ENCODE measurements at places on chromosomes 13 and 19. TPM values are rescaled to one million over a fixed set of nuclear protein-coding genes. Genes with fewer than 3 reads are reported as not detected.

CBY2 gene
- total RNA-seq, result not detected

ZNF43 gene
- 29.9 TPM for total RNA-seq

ZNF285 gene
- total RNA-seq, result 0.07 TPM

PCP2 gene
- 0.34 TPM for total RNA-seq

MAST1 gene
- total RNA-seq, result 1.4 TPM

GRCh38 chr13:45658586-45659235 is 43.2 kb upstream of the ERICH6B start:
- H3K27me3 ChIP-seq, result no peaks in the 10 kb centered on the region
- H3K4me3 ChIP-seq, result no peak overlapping the region
- DNase-seq, result no peak
- H3K27ac ChIP-seq, result no peak overlapping the region

- no peaks in the 10 kb centered on the region for H3K27me3 ChIP-seq
- H3K4me1 ChIP-seq, result no peaks in the 10 kb centered on the region
- peaks cover 39% of the 10 kb centered on the region for H3K36me3 ChIP-seq
- H3K4me3 ChIP-seq, result no peak overlapping the region
- peak; percentile 20 for DNase-seq
Measured at GRCh38 chr19:16527971-16528521, 14.2 kb downstream of the CHERP start.

- DNase-seq, result peak; percentile 46
- H3K4me1 ChIP-seq, result peaks cover 39% of the 10 kb centered on the region
- peak overlapping the region; percentile 48 for H3K4me3 ChIP-seq
- H3K27me3 ChIP-seq, result peaks cover 3% of the 10 kb centered on the region
Measured at GRCh38 chr13:24038405-24038804, 122.1 kb upstream of the SPATA13 start.

DNA sequence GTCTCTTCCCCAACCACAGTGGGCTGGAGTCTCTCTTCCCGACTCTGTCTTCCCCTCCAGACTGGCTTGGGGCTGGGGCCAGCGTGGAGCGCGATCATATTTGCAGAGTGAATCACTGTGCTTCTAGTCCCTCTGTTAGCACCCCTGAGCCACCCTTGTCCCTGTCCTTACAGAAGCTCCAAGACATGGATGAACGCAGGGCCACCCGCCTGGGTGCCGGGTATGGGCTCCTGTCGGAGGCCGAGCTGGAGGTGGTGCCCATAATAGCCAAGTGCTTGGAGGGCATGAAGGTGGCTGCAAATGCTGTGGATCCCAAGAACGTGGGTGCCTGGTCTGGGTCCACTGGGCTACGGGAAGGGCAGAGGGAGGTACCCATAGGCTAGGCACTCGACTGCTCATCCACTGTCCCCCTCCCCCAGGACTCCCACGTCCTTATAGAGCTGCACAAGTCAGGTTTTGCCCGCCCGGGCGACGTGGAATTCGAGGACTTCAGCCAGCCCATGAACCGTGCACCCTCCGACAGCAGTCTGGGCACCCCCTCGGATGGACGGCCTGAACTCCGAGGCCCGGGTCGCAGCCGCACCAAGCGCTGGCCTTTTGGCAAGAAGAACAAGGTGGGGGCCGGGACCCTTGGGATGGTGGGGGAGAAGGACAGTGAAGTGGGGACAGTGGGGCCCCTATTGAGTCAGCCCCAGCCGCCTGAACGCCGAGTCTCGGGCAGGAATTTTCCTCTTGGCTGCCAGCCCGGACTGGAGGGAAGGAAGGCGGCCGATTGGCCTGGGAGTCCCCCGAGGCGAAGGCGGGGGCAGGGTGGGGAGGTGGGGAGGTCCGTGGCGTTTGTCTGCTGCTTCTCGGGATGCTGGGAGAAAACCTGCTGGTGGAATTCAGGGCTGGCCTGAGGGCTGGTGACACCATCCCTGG is 5.2 kb downstream of the TRIP10 start:
- H3K27ac ChIP-seq, result no peak overlapping the region
- peaks cover 44% of the 10 kb centered on the region for H3K36me3 ChIP-seq
- no peaks in the 10 kb centered on the region for H3K27me3 ChIP-seq
- H3K4me3 ChIP-seq, result no peak overlapping the region

DNA sequence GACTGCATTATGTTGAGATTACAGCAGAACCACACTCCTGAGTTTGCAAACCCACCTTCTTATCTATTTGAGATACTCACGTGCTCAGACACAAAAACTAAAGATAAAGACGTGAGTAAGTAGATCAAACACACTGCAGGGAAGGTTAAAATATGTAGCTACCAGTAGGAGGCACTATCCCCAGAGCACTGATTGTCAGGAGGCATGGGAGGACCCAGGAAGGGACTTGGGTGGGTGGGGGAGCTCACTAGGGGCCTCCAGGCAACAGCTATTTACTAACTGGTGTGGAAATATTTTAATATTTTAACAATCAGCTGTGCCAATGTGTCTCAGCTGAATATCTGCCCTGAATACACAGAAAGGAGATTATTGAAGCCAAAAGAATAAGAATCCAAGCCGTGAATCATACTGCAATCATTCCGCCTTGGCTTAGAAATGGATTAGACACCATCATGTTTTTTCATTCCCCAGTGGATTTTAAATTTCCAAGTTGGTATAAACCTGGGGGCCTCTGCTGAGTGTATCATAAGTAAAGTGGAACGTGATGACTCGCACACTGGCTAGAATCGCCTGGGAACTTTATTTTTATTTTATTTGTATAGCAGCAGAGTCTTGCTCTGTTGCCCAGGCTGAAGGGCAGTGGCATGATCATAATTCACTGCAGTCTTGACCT is 73.2 kb upstream of the CACNA1A start:
- H3K36me3 ChIP-seq, result no peaks in the 10 kb centered on the region
- H3K27me3 ChIP-seq, result no peaks in the 10 kb centered on the region
- H3K4me1 ChIP-seq, result no peaks in the 10 kb centered on the region
